GM19239 (cell line): ENCODE measurements at places on chromosomes 5 and 9.

DNA sequence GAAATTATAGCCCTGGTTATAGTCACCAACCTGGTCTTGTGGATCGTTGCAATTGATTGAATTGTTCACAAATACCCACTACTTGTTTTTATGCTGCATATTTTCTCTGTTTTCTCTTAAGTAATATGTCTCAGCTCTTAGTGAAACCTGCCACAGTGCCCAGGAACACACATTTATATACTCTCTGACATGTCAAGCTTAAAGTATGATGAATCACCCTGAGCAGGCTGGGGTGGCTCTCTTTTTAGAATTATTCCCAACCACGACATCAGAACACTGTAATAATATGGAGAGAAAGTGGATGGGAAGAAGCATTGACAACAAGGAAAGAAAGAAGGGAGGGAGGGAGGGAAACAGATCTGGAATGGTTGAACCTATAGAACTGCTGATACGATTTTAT lies 72.8 kb upstream of the ZNF608 start:
- DNase-seq, result no peak

DNA sequence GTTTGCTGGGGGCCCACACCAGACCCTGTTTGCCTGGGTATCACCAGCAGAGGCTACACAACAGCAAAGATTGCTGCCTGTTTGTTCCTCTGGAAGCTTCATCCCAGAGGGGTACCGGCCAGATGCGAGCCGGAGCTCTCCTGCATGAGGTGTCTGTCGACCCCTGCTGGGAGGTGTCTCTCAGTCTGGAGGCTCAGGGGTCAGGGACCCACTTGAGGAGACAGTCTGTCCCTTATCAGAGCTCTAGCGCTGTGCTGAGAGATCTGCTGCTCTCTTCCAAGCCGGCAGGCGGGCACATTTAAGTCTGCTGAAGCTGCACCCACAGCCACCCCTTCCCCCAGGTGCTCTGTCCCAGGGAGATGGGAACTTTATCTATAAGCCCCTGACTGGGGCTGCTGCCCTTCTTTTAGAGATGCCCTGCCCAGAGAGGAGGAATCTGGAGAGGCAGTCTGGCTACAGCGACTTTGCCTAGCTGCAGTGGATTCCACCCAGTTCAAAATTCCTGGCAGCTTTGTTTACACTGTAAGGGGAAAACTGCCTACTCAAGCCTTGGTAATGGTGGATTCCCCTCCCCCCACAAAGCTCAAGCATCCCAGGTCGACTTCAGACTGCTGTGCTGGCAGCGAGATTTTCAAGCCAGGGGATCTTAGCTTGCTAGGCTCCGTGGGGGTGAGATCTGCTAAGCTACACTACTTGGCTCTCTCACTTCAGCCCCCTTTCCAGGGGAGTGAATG lies 206.0 kb upstream of the TLX3 start:
- no peak for DNase-seq

DNA sequence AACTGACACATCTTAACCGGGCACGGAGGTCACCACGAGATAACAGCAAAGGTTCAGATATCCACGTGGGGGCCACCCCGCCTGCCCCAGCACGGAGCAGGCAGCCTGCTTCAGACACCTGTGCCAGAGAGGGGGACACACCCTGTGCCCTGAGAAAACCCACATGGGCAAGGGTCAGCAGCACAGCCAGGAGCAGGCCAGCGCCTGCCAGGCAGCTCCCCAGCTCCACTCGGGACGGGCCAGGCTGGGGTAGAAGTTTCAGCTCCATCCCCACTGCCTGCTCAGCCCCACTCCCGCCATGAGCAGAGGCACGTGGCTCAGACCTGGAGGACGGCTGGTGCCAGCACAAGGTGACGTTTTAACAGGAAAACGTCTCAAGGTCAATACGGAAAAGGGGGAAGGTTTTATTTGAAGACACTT lies 22.2 kb downstream of the SLC12A7 start:
- no peak for DNase-seq

- DNase-seq, result no peak
These were observed 359.2 kb upstream of the ACTBL2 start for GRCh38 chr5:57841676-57842363.

DNA sequence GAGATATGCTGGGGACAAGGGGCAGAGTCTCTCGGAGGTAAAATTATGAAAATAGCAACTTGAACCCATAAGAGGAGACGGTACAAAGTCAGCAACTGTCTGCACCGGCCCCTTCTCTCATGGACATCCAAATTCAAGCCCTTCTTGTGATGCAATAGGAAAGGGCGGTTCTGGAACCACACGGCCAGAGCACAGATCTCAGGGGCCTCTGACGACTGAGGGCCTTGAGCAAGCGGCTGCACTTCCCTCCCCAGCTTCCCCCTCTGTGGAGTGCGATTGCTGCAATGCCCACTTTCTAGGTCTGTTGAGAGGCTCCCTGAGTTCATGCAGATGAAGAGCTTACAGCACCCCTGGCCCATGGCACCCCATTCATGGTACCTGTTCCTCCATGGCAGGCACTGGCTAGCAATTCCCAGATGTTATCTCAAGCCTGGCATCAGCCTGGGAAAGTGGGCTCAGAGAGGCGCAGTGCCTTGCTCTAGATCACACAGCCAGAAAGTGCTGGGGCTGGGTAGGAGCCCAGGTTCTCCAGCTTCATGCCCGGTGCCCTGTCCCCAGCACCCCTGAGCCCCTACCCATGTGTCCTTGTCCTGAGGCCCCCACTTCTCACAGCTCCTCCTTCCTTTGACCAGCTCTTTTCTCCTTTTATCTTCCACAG lies 17.7 kb upstream of the CPLX2 start:
- DNase-seq, result no peak

GRCh38 chr9:79674052-79674777 lies 102.5 kb downstream of the TLE4 start:
- no peak for DNase-seq

GRCh38 chr5:74289238-74289637 lies 351.3 kb downstream of the ENC1 start:
- DNase-seq, result no peak

DNA sequence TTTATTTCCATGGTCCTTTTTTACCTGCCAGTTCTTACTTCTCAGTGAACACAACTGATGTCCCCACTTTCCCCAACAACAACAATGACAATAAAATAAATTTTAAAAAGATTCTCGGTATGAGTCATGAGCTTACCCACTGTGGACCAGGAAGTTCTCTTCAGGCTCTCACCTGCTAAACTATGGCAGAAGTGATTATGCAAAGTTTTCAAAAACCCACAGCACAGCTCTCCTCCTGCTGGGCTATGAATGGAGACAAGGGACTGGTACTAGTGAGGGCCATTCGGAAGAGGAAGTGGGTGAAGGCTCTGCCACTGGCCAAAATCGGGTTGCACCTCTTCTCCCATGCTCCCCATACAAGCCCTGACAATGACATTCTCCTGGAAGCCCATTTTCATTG lies 429.4 kb downstream of the PIK3R1 start:
- DNase-seq, result peak; percentile 28

DNA sequence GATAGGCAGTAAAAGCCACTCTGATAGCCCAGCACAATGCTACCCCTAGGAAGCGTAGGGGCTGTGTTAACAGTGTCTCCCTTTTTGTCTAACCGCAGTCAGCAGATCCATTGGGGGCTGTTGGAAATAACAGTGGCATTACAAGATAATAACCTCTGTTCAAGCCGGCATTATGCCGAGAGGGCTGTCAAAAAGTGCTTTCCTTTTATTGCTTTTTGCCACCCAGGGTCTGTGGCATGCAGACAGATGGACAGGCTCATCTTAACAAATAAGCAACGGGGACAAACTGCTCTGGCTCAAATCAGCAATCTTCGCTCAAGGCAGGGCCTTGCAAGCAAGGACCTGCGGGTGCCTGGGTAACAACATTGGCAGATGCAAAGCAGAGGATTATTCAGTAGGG lies 123.3 kb downstream of the TLR4 start:
- DNase-seq, result no peak

GRCh38 chr5:40603378-40603777 lies 76.3 kb upstream of the PTGER4 start:
- DNase-seq, result no peak

GRCh38 chr5:112691339-112691680 lies 46.4 kb upstream of the APC start:
- no peak for DNase-seq
